ENCODE measurements at places on chromosomes 11 and 22.

GRCh38 chr22:33062361-33062760 lies 4.2 kb upstream of the SYN3 start:
- no peak for DNase-seq

DNA sequence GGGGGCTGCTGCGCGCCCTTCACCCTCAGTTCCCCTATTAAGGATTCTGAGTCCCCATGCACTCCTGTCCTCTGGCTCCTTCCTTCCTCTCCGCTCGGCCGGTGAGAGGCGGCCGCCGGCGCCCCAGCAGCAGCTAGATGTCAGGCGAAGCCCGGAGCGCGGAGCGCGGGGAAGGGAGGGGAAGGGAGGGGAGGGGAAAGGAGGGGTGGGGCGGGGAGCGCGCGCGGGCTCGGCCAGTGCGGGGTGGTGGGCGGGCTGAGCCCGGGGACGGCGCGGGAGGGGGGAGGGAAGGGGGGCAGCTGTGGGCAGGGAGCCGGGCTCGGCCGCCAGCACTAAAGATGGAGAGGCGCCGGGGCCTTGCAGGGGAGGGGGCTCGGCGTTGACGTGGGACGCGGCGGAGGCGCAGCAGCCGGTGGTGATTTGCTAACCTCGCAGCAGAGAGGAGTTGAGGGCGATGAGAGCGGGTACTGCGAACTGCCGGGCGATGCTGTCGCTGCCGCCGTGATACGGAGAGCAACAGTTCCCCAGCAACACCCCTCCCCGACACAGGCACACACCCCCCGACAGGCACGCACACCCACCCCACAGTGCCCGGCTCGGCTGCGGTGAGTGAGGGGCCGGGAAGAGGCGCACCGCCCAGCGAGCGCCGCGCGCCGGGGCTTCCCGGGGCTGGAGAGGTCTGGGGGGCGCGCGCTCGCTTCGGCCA lies at the start of gene ZBTB16:
Gene ZBTB16, plus strand, starts transcription at position 434 of the 706 bp plus-strand sequence. CDS start 3,590 bp downstream, outside the sequence.
- peak; percentile 71 for DNase-seq

- DNase-seq, result no peak
Measured at GRCh38 chr11:44725757-44726282, 942 bp upstream of the TSPAN18 start.

DNA sequence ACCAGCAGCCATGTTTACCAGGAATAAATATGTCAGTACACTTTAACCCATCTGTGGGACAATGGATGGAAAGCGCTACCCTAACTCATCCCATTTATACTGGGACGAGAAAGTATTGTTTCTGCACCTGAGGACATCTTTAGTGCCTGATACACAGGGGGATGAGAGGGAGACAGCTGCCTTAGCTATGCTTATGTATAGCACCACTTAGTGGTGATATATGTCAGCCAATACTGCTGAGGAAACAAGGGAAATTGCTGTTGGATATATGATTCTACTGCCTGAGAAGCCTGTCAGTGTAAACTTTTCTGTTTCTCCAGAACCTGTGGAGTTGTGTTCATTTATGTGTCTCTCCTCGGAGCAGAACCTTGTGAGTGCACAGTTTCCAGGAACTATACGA lies 13.3 kb upstream of the CEP295 start:
- DNase-seq, result no peak

GRCh38 chr22:27518531-27519340 lies 282.8 kb downstream of the MN1 start:
- DNase-seq, result no peak

DNA sequence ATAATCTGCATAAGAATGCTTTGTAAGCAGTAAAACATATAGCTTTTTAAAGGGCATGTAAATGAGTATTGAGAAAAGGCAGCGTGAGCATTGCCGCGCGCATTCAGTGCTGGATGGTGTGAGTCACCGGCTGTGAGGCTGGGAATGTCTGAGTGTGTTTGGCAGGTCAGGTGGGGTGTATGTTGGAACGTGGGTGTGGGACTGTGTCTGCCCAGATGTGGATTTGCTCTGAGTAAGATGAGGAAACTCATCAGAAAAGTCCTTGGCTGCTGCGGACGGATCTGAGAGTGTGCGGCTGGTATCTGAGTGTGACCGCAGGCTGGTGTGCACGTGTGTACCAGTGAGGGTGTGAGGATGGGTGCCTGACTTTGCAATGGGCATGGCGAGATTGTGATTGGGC lies 66.2 kb upstream of the NECTIN1 start:
- DNase-seq, result no peak

- DNase-seq, result no peak
Measured at GRCh38 chr11:63845303-63845702, 6.4 kb downstream of the MARK2 start.

- DNase-seq, result no peak
Measured at GRCh38 chr11:66335531-66336233, 552 bp downstream of the RIN1 start.

GRCh38 chr11:1564535-1565172 lies 7.4 kb downstream of the DUSP8 start:
- no peak for DNase-seq

DNA sequence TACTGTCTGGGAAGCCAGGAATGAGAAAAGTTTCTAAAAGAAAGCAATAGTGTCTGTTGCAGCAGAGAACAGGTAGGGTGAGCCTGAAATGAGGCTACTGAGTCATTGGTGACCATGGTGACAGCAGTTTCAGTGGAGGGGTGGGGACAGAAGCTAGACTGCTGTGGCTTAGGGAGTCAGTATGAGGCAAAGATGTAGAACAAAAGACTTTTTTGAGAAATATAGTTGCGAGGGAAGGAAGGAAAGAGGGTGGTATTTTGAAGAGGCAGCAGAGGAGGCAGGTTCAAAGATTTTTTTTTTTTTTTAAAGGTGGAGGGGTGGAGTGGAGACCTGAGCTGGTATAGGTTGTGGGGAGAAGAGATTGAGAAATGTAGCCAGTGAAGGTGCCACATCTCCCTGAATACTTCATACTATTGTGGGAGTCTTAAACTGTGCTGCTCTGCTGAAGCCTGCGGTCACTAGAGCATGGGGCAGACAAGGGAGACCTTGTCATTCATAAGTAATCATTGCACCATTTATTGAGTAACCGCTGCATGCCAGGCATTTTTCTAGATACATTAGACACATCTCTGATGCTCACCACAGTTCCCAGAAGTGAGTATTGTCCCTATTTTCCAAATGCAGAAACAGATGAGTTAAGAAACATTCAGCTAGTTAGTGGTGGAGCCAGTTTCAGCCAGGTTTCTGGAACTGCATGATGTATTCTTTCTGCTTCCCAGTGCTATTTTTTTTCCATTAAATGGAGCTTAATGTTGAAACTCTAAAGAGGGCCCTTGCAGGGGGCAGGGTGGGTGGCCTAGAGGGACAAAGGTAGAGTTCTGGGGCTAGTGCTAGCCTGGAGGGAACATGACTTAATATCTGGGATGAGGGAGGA lies 49.9 kb downstream of the STIM1 start:
- DNase-seq, result peak; percentile 64

DNA sequence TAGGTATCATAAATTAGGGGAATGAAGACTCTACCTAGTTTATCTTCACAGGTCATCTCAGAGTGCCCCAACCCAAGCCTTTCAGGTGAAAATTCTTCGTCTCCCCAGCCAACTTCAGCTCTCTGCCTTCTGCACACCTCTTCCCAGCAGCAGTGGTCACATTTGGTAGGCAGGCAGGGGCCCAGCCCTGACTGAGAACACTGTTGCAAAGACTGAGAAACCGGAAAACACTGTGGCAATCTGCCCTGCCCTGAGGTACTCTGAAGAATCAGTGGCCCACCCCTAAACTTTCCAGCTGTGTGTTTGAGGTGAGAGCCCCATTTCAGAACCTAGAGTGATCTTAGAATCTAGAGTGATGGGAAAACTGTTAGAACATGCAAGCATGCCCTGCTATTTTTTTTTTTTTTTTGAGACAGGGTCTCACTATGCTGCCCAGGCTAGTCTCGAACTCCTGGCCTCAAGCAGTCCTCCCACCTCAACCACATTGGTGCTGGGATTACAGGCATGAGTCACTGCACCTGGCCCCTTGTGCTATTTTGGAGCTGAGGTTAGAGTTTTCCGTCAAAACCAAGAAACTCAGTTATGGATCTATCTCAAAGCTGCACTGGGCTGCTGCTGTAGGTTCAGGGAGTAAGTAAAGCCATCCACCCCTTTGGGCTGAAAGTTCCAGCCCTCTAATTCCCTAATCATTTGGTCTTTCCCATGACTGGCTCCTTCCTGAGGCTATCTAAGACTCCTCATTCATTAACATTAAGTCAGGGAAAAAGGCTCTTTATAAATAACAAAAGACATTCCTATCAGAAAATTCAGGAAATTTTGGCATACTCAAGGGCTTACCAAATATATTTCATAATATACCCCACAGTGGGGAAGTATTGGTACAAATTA lies 1.7 kb upstream of the LDHA start:
- DNase-seq, result peak; percentile 39

GRCh38 chr11:133817449-133817848 lies 27.9 kb downstream of the SPATA19 start:
- no peak for DNase-seq

DNA sequence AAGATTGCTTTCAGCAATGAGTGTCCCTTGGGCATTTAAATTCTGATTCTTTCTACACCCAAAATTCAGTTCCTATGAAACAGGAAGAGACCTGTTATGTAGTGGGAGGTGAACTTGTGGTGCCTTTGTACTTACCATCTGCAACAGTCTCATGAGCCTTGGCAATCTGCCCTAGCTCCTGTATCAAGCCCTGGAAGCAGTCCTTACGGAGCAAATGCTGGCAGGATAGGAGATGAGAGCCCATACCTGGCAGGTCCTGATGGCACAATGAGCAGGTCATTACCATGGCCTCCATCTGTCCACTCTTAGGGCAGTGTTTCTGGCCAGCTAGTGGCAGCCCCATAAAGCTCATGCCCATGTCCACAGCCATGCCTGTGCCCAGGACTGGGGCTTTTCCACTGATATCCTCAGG lies 10.8 kb downstream of the TRIM66 start:
- no peak for DNase-seq

GRCh38 chr11:112810951-112811350 lies 150.3 kb upstream of the NCAM1 start:
- no peak for DNase-seq

Measured in CD4-positive, alpha-beta T cell treated with Interleukin-10 for 1 hour (primary cell).